ENCODE measurements at places on chromosomes 6 and 20.

- peak overlapping the region; percentile 93 for H3K4me3 ChIP-seq
- DNase-seq, result no peak
- H3K4me1 ChIP-seq, result peaks cover 13% of the 10 kb centered on the region
- H3K27me3 ChIP-seq, result no peaks in the 10 kb centered on the region
These were observed 211.4 kb downstream of the ARHGAP18 start for GRCh38 chr6:129498541-129498940.

- H3K27me3 ChIP-seq, result peaks cover 20% of the 10 kb centered on the region
- DNase-seq, result no peak
- H3K36me3 ChIP-seq, result peaks cover 3% of the 10 kb centered on the region
- no peaks in the 10 kb centered on the region for H3K4me1 ChIP-seq
These were observed 7.4 kb downstream of the ADGRF5 start for GRCh38 chr6:46914279-46914810.

GRCh38 chr6:154938221-154938580 is 56.9 kb upstream of the TIAM2 start:
- H3K36me3 ChIP-seq, result no peaks in the 10 kb centered on the region
- H3K27me3 ChIP-seq, result no peaks in the 10 kb centered on the region
- no peak overlapping the region for H3K27ac ChIP-seq

DNA sequence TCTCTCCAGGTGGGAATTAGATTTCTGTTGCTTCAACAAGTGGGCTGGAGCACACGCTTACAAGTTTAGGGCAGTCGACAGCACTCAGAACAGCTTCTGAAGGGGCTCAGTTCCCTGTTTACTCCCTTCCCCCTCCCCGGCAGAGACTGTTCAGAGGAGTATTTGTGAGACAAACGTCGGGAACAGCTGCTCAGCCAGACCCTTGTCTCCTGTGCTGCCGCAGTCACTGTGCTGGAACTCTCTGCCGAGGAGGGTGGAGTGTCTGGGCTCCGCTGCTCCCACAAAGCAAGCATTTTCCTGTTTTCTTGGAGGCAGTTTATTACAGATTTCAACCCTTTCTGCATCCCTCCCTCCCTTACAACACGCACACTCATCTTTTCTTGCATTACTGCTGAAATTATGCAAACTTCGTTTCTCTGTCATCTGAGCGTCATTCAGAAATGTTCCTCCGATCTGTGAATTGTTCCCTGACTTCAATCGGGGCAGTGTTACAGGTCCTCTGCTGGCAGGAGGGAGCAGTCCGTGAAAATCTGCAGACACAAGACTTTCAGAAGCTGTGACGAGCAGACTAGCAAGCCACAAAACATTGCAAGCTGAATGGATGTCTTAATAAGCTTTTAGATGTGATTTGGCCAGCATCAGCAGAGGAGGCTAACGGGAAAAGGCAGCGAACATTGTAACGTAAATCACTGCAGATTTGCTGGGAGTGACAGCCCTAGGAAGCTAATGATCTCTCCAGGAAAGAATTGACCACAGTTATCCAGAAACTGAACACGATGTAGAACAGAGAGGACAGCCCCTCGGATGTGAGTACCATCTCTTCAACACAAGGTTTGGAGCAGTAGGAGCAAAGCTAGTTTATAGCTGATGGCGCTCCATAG is 76.2 kb downstream of the LYRM2 start:
- H3K4me3 ChIP-seq, result no peak overlapping the region
- no peaks in the 10 kb centered on the region for H3K27me3 ChIP-seq
- no peaks in the 10 kb centered on the region for H3K36me3 ChIP-seq
- DNase-seq, result no peak

DNA sequence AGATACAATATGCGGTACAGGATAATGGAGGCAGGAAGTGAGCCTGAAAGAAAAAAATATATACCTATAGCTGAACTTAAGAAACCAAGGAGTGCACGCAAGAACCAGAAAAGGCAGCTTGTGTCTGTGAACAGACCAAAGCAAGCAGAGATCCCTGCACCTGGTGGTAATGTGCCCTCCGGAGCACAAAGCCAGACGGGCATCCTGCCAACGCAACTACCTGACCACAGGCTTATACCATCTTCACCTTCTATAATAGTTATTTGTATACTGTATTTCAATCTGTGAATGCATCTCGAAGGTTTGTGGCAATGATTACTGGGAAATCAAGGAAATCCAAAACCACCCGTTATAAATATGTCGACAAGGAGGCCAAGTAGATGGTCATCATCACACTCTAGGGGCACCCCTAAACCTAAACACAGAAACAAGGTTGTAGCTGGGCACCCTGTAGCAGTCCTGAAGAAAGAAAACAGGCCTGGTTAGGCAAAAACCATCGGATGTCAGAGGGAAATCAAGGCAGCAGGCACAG is 801 bp downstream of the FBXL4 start:
- H3K4me1 ChIP-seq, result peaks cover 30% of the 10 kb centered on the region
- no peaks in the 10 kb centered on the region for H3K27me3 ChIP-seq
- peak overlapping the region; percentile 96 for H3K4me3 ChIP-seq
- peak overlapping the region; percentile 95 for H3K27ac ChIP-seq
- DNase-seq, result peak; percentile 23

- no peaks in the 10 kb centered on the region for H3K36me3 ChIP-seq
- no peak overlapping the region for H3K4me3 ChIP-seq
- no peak for DNase-seq
- no peaks in the 10 kb centered on the region for H3K4me1 ChIP-seq
- no peak overlapping the region for H3K27ac ChIP-seq
- H3K27me3 ChIP-seq, result no peaks in the 10 kb centered on the region
These were observed 490.4 kb upstream of the ADGRB3 start for GRCh38 chr6:68144667-68145066.

GRCh38 chr20:57440678-57441509 is 49.7 kb downstream of the RBM38 start:
- H3K4me1 ChIP-seq, result peaks cover 9% of the 10 kb centered on the region
- H3K36me3 ChIP-seq, result no peaks in the 10 kb centered on the region
- no peak overlapping the region for H3K27ac ChIP-seq
- no peaks in the 10 kb centered on the region for H3K27me3 ChIP-seq
- no peak overlapping the region for H3K4me3 ChIP-seq
- DNase-seq, result no peak

DNA sequence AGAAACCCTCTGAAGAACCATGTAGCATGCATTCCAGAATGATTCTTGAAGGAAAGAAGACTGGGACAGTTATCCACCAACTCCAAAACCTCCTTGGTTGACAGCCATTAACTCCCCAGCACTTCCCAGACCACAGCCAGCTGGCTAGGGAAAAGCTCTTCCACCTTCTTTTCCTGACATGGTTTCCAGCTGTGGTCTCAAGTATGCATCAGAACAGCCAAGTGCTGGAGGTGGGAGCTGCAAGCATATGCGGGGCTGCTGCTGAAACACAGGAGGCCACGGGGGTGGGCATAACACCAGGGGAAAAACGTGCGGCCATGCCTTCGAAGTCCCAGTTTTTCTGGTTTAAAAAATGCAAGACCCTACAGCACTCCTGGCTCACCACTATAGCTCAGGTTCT is 108.0 kb upstream of the FAM184A start:
- H3K36me3 ChIP-seq, result peaks cover 6% of the 10 kb centered on the region
- DNase-seq, result no peak
- no peak overlapping the region for H3K27ac ChIP-seq
- no peak overlapping the region for H3K4me3 ChIP-seq
- H3K27me3 ChIP-seq, result no peaks in the 10 kb centered on the region

- H3K36me3 ChIP-seq, result peaks cover 12% of the 10 kb centered on the region
- H3K4me3 ChIP-seq, result peak overlapping the region; percentile 41
- H3K4me1 ChIP-seq, result peaks cover 9% of the 10 kb centered on the region
- no peak for DNase-seq
These were observed 16.2 kb downstream of the CST7 start for GRCh38 chr20:24965065-24965919.

- H3K27ac ChIP-seq, result peak overlapping the region; percentile 56
- H3K36me3 ChIP-seq, result no peaks in the 10 kb centered on the region
- no peak overlapping the region for H3K4me3 ChIP-seq
- peaks cover 29% of the 10 kb centered on the region for H3K27me3 ChIP-seq
- H3K4me1 ChIP-seq, result peaks cover 5% of the 10 kb centered on the region
- DNase-seq, result no peak
These were observed 81.5 kb upstream of the ISM1 start for GRCh38 chr20:13139459-13140150.

GRCh38 chr20:50594591-50595432 is 84.6 kb downstream of the PTPN1 start:
- peaks cover 4% of the 10 kb centered on the region for H3K4me1 ChIP-seq
- H3K36me3 ChIP-seq, result no peaks in the 10 kb centered on the region
- H3K27me3 ChIP-seq, result no peaks in the 10 kb centered on the region
- no peak for DNase-seq

GRCh38 chr6:82957868-82958245 is 107.8 kb downstream of the UBE3D start:
- no peaks in the 10 kb centered on the region for H3K27me3 ChIP-seq
- H3K4me3 ChIP-seq, result no peak overlapping the region
- H3K36me3 ChIP-seq, result peaks cover 4% of the 10 kb centered on the region
- H3K4me1 ChIP-seq, result no peaks in the 10 kb centered on the region
- no peak overlapping the region for H3K27ac ChIP-seq
- no peak for DNase-seq

DNA sequence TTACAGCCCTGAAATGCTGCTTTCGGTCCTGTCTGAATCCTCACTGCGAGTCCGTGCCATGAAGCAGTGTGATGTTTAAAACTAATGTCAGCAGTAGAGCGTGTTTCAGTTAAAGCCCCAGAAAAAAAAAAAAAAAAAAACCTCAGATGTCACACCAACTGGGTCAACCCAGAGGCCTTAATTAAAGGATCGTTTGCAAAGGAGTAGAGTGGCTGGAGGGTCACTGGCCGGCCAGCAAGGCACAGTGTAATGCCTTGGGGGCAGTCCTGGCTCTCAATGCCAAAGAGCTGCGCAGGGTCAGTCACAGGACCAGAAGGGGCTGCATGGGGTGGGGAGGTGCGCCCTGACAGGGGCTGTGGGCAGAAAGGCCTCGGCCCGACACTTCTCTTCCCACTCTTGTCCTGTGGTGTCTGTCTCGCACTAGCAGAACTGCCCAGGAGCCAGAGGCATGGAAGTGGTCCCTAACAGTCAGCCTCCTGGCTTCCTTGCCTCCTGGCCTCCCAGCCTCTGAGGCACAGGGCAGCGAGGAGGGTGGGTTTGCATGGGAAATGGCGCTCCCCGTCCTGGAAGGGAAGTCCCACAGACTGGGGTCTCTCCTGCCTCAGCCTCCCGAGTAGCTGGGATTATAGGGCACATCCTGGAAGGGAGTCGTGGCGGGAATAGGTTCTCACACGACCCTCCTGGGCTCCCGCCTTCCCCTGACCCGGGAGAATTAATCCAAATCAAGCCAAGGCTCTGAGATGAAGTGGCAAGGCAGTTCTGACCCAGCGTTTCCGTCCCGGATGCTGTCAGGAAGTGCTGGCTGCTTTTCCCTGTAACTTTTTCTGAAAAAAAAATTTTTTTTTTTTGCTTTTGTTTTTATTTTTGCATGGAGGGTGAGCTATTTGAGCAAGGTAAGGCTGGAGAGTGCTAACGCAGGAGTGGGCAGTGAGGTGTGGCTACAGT is 53.7 kb upstream of the MPC1 start:
- no peaks in the 10 kb centered on the region for H3K36me3 ChIP-seq
- H3K4me3 ChIP-seq, result no peak overlapping the region
- H3K27ac ChIP-seq, result peak overlapping the region; percentile 45
- H3K27me3 ChIP-seq, result peaks cover 13% of the 10 kb centered on the region
- DNase-seq, result no peak

DNA sequence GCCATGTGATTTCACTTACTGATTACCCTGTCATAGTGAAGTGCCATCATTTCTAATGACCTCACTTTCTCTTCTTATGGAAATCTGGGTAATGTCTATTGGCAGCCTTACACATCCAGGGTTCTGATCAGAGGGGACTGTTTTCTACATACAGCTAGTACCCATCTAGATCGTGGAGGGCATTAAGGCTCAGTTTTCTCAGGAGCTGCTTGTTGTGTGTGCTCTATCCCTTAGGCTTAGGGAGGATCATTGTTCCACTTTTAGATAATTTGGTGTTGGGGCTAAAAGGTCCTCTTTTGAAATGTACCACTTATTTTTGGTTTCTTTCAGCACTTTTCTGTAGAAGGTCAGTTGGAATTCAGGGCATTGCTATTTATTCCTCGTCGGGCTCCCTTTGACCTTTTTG is 3.8 kb downstream of the HSP90AB1 start:
- H3K27ac ChIP-seq, result peak overlapping the region; percentile 87
- H3K36me3 ChIP-seq, result peaks cover 18% of the 10 kb centered on the region
- H3K27me3 ChIP-seq, result peaks cover 6% of the 10 kb centered on the region

DNA sequence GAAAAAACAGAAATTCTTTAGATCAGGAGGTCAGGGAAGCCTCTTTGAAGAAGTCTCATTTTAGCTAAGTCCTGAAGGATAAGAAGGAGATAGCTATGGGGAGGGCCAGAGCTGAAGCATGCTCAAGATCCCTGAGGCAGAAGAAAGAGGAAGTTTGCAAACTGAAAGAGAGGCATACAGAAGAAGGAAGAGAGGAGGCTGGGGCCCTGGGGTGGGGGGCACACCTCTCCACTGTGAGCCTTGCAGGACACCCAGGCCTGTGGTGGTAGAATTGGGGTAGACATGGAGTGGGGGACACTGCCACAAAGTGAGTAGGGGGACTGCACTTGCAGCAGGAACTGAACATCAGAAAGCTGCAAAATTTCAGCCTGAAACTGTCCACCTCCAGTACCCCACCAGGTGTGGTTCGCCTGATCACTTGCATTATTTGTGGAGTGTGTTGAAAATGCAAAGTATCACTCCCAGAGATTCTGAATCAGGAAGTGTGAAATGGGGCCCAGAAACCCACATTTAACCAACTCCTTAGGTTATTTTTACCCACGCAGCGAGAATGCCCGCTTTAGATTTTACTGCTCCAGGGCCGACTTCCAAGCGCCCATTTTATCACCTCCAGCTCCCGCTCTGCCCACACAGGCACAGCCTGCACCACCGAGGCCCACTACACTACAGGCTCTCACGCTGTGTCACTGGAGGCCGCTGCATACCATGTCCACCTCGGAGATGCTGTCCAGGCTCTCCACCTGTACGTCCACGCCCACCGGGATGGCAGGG is 44.0 kb downstream of the GABRR2 start:
- DNase-seq, result no peak
- H3K36me3 ChIP-seq, result no peaks in the 10 kb centered on the region
- H3K4me1 ChIP-seq, result peaks cover 5% of the 10 kb centered on the region

- H3K36me3 ChIP-seq, result no peaks in the 10 kb centered on the region
- H3K27me3 ChIP-seq, result peaks cover 23% of the 10 kb centered on the region
- DNase-seq, result no peak
- H3K4me3 ChIP-seq, result no peak overlapping the region
- H3K4me1 ChIP-seq, result peaks cover 3% of the 10 kb centered on the region
- H3K27ac ChIP-seq, result no peak overlapping the region
These were observed 270.1 kb downstream of the TFAP2A start for GRCh38 chr6:10144772-10145171.

DNA sequence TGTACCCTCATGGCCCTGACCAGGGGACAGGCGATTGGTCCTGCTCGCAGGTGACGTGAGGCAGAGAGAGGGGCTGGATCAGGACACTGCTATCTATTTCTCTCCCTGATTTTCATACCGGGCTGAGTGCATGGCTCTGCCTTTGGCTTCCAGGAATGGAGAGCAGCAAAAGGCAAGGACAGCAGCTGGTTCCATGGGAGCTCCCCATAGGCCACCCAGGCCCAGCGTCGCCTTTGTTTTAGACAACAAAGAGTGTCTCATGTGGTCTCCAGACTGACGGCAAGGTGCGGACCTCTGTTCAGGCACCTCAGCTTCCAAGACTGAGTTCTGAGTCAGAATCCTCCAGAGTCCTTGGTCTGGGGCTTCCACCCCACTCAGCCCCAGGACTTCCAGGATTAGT is 123.1 kb downstream of the VEGFA start:
- peaks cover 4% of the 10 kb centered on the region for H3K36me3 ChIP-seq
- H3K27ac ChIP-seq, result no peak overlapping the region
- DNase-seq, result no peak
- H3K27me3 ChIP-seq, result peaks cover 47% of the 10 kb centered on the region
- H3K4me3 ChIP-seq, result no peak overlapping the region
- H3K4me1 ChIP-seq, result peaks cover 9% of the 10 kb centered on the region

- peaks cover 54% of the 10 kb centered on the region for H3K27me3 ChIP-seq
- H3K4me3 ChIP-seq, result no peak overlapping the region
- peaks cover 3% of the 10 kb centered on the region for H3K36me3 ChIP-seq
- DNase-seq, result no peak
- peaks cover 3% of the 10 kb centered on the region for H3K4me1 ChIP-seq
These were observed 105.3 kb upstream of the CDYL start for GRCh38 chr6:4670824-4671409.
